ENCODE measurements at places on chromosomes 1 and 21. TPM values are rescaled to one million over a fixed set of nuclear protein-coding genes. Genes with fewer than 3 reads are reported as not detected.

The TRIM58 gene
- total RNA-seq = 1.2 TPM

The MECR gene
- total RNA-seq = 29.9 TPM

The CLCA1 gene
- not detected for total RNA-seq

DNA sequence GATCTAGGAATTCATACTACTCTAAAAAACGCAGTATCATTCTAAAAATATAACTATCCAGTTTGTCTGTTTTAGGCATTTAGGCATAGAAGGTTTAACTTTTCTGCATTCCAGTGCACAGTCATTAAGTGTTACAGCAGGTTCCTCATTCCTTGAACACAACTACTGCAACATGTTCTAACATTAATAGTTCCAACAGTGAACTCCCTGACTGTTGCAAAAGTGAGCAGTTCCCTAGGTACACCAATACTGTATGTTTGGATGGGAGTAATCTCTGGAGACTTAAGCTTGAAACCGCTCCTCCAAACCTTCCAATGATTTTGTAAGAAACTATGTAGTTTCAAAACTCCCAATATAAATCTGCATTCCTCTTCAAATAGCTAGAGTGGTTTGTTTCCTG lies 46.2 kb downstream of the UCHL5 start:
- no peak for DNase-seq

- no peak for DNase-seq
Observed at GRCh38 chr1:17488995-17489767, 49.7 kb upstream of the RCC2 start.

DNA sequence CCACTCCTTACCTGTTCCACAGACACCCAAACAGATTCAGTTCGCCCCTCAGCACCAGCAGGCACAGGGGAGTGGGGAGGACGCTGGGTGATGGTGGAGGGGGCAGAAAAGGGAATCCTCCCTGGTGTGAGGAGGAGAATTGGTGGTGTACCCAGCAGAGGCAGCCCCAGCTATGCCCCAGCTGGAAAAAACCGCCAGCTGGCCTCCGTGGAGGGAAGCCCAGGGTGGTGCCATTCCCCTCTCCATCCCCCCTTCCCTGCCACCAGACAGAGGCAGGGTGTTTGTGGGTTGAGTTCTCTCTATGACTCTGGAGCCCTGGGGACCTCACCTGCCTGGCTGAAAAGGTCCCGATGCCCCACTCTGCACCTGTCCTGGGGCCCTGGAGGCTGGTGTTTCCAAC lies 27.9 kb downstream of the OPTC start:
- no peak for DNase-seq

The LRIF1 gene
- total RNA-seq = 16.5 TPM

All from cardiac septum (tissue), 1 donor.